Choroid plexus epithelial cell (primary cell): ENCODE measurements at places on chromosomes 3 and 15.

DNA sequence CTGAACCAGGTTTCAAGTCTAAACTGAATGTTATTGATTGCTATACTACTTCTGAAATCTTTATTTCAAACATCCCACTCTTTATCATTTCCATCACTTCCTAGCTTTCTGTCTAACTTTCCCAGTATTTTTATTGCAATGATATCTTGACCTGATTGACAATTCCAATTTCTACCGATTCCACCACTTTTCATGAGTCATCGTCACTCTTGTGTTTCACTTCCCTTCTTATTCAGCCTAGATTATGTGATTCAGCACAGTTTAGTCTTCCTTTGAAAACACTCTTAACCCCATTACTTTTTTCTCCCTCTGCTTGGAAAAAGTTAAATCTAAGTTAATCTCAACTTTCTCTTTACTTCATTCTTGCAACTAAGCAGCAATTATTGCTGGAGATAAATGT is 62.6 kb downstream of the SLC7A14 start:
- DNase-seq: peak; percentile 48

DNA sequence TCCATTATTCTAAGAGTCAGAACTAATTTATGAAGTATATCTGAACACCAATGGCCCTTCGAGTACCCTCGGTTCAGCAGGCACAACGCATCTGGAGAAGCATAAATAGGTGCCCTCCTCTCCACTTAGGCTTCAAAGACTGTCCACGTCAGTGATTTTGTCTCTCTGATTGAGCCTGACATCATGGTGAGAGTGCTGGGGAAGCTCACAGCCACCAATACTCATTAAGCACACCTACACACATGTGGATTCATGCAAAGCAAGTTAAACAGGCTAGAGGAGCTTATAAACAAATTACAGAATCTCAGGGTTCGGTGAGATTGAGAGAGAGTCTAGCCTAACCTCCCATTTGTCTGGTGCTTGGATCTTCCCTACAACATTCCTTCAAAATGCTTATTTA is 3.6 kb downstream of the CLDN1 start:
- DNase-seq: no peak

DNA sequence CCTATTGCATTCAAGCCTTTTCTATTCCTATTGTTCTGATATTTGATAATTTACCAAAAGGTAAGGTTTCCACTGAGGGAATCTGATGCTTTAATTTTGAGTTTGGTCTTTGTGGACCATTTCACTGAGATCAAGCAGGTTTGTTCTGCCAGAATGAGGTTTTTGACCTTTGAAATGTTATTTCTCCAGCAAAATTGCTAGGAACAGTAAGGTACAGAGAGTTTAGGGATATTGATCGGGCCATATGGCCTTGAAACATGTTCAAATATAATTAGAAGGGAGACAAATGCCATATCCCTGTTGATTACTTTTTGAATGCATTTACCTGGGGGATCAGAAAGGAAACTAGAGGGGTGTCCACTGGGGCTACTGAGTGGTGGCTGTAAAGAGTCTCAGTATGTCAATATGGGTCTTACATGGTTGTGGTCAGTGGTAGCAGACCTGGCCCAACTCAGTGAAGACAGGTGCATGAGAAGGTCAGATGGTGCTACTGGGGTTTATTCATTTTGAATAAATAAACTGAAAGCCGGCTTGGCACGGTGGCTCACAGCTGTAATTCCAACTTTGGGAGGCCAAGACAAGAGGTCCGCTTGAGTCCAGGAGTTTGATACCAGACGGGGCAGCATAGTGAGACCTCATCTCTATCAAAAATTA is 100.2 kb downstream of the SV2B start:
- DNase-seq: no peak

DNA sequence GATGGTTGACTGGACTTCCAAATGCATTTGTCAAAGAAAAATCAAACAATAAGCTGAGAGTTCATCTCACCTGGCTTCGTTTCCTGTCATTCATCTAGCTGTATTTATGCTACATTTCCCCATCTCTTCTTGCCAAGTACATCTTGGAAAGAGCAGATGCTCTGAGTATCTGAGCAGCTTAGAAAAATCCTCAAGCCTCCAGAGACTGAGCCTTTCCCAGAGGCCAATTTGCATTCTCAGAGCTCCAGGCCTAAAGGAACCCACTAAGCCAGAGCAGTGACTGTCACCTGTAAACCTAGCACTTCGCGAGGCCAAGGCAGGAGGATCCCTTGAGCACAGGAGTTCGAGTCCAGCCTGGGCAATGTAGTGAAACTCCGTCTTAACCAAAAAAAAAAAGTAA is 100.5 kb downstream of the XXYLT1 start:
- DNase-seq: no peak

DNA sequence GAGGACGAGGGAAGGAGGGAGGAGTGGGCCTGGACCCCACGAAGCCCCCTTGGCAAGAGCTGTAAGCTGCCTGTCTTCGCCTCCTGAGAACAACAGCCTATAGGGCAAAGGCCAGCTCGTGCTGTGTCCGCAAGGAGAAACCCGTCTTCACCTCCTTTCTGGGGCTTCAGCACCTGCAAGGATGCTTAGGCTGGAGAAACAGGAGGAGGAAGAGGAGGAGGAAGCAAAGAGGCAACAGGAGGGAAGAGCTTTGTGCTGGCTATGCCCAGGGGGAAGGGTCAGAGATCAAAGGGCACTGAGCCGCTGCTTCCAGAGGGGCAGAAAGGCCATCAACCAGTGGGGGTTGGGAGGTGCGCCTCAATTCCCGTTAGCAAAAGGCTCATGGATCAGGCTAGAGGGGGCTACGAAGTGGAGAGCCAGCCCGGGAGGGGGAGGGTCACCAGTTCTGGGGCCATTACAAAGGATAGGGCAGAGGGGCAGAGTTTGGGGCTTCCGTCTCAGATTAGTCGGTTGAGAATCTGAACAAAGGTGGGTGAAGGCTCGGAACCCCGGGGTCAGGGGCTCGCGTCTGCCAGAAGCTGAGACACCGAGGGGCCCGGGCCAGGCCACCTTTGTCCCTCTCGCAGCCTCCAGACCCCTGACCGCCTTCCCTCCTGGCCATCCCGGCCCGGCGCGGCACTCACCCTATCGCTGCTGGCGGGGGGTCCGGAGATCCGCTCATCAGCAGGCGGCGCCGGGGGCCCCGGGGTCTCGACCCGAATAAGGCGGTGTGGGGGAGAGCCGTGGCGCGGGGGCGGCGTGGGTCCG is 792 bp downstream of the SHF start:
- DNase-seq: no peak

- no peak for DNase-seq
These were observed 43.9 kb downstream of the ONECUT1 start for GRCh38 chr15:52746162-52746757.

DNA sequence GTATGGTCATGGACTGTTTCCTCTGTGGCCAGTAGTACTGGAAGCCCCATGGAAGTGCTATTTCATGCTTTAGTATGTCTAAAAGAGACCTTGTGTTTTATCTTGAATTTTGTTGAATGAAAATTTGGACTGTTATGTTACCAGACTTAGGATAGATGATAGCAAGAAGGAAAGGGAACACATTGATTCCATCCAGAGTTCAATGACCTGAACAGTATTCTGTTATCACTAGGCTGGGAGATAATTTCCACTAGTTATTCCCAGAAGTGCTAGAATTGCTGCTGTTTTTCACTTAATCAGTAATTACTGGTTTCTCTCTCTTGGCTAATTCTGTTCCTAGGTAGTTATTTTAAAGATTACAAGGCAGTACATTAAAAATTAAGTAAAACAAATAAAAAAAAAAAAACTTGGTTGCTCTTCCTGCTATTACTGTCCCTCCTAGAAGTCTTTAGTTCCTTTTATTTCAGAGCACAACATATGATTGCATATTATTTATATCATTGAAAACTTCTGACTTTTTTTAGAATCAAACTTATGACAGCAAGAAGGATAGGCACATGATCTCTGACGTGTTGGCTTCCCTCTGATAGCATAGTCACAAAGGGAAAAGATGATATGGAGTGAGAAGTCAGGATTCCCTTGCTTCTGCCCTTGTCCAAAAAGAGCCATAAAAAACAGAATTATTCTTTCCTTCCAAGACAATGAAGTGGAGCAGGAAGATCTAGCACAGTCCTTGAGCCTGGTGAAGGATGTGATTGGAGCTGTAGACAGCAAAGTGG is 72.2 kb downstream of the KLHL25 start:
- no peak for DNase-seq

DNA sequence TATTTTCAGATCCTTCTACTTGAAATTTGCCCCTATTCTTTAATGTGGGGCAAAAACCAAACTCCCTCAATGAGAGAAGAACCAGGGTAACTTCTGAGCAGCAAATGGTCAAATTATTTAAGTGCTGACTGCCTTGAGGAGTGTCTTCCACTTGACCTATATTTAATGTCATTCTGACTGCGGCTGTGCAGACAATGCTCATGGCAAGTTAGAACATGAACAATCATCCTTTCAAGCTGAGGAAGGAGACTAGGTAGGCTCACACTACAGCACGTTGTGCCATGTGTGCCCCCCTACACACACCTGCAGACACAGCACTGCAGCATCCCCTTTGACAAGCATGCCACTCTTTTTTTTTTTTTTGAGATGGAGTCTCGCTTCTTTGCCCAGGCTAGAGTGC is 98.2 kb downstream of the OSBPL10 start:
- DNase-seq: no peak

DNA sequence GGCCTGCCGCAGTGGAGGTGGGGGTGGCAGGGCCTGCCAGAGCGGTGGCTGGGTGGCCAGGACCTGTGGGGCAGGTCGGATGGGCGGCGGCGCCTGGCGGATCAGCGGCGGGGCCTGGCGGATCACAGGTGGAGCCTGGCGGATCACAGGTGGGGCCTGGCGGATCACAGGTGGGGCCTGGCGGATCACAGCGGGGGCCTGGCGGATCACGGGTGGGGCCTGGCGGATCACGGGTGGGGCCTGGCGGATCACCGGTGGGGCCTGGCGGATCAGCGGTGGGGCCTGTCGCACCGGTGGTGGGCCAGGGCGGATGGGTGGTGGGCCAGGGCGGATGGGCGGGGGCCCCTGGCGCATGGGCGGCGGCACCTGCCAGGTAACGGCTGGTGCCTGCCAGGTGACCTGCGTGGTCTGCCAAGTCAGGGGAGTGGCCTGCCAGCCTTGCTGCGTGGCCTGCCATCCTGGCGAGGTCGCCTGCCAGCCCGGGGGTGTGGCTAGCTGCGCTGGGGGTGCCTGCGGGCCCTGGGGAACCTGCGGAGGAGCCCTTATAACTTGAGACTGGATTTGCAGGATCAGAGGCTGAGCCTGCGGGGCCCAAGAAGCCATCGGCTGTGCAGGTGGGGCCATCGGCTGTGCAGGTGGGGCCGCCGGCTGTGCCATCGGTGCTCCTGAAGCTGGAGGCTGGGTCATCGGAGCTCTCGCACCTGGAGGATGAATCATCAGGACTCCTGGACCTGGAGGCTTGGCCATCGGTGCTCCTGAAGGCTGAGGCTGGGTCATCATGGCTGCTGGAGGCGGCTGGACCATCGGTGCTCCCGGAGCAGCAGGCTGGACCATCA is 1.3 kb downstream of the MAGEL2 start:
- DNase-seq: no peak

- DNase-seq: peak; percentile 53
These were observed 467.7 kb downstream of the GABRG3 start for GRCh38 chr15:27438403-27439375.

GRCh38 chr3:124700880-124701684 is 29.2 kb upstream of the UMPS start:
- peak; percentile 56 for DNase-seq

- DNase-seq: no peak
These were observed 8.6 kb downstream of the ZXDC start for GRCh38 chr3:126466886-126467610.

GRCh38 chr3:1910322-1910721 is 188.3 kb upstream of the CNTN4 start:
- no peak for DNase-seq

GRCh38 chr3:189108735-189109134 is 63.0 kb upstream of the TPRG1 start:
- no peak for DNase-seq

DNA sequence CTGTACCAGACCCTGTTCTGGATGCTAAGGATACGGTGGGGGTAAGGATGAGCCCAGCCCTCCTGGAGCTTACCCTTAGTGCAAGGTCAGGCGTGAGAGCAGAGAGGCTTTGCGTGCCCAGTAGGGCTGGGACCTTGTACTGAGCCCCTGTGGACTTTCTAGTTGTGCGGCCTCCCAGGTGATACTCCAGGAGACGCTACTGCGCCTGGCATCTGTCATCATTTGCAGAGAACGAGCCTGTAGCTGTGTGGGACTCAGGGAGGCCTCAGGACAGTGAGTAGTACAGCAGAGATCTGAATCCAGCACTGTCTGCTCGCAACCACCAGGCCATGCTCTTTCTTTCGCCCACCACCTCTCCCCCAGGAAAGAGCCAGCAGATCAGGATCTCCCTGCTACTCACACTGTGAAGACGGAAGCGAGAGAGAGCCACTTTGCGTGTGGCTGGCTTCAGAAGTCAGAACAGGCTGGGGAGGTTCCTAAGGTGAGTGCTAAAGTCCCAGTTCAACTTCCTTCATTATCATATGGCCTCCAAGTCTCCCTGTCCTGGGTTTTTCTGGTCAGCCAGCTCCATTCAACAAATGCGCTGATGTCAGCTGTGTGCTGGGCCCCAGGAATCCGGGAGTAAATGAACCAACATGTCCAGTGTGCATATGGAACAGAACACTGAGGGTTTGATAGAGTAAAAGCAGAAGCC is 38.2 kb upstream of the ITGA11 start:
- no peak for DNase-seq

DNA sequence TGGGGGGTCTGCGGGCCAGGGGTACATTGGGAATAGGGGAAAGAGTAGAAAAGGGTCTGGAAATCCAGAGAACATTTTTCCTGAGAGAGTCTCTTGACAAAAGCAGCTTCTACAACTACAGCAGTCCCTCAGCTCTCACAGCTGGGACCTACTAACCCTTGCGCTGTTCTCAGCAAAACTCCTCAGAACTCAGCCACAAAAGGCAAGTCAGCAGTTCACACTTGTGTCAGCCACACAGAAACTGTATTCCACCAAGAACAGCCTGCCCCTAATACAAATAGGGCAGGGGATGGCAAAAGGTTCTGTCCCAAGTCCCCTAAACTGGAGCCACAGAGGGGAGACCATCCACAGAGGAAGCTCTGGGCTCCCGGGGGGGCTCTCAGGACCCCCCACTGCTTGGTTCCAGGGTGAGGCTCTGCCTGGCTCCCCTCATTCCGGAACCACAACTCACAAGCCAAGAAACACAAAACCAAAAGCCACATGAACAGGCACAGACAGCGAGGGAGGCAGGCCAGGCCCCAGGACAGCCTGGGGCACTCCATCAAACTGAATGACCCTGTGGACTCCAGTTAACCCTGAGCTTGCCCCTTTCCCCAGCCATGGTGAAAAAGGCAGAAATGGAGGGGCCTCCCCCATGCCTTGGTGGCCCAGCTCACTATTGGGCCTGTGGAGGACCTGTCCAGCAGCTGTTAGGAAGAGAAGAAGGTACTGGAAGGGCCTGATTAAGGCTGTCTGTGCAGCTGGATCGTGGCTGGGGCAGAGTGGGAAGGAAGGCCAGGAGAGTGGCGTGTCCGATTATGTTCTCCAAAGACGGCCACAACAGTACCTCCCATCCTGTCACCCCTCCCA is 162.0 kb downstream of the CHSY1 start:
- DNase-seq: peak; percentile 41

GRCh38 chr3:52243791-52244628 is 1.5 kb upstream of the PPM1M start:
- peak; percentile 19 for DNase-seq
